ENCODE measurements at places on chromosomes 5 and 9.
A peak's percentile ranks its signal among the peaks of the same experiment; 100 is the strongest.

DNA sequence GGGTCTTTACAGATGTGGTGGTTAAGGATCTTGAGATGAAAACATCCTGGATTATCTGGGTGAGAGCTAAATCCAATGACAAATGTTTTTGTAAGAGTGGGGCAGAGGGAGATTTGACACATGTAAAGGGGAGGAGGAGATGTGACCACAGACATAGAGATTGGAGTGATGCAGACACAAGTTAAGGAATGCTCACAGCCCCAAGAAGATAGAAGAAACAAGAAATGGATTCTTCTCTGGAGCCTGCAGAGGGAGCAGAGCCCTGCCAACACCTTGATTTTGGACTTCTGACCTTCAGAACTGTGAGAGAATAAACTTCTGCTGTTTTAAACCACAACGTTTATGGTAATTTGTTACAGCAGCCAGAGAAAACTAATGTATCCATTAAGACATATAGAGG is 21.7 kb downstream of the ITGA2 start:
- no peak for DNase-seq

GRCh38 chr5:172866378-172866777 is 32.3 kb downstream of the ERGIC1 start:
- DNase-seq = no peak

GRCh38 chr5:84693256-84693655 is 308.6 kb upstream of the EDIL3 start:
- no peak for DNase-seq

DNA sequence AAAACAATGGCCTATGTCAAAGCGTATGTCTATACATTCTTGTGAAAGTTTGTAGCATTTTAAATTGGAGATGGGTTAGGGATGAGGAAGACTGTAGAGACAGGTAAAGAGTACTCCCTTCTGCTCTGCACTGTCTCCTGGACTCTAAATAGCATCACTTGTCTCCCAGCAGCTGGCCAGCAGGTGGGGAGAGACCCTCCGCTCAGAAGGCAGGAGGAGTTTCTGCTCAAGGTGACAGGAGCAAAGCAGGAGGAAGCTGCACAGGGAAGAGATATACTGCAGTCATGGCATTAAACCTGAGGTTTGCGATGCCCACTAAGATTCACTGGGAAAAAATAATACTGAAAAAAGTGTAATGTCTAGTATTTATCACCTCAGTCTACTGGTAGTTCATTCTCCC is 10.7 kb upstream of the ASTN2 start:
- no peak for DNase-seq

- no peak for DNase-seq
Measured at GRCh38 chr5:91006713-91007112, 376.4 kb downstream of the ARRDC3 start.

GRCh38 chr5:54309691-54310432 is 511 bp downstream of the ARL15 start:
- peak; percentile 24 for DNase-seq

- peak; percentile 30 for DNase-seq
Measured at GRCh38 chr5:148828511-148829247, 2.3 kb downstream of the ADRB2 start.

DNA sequence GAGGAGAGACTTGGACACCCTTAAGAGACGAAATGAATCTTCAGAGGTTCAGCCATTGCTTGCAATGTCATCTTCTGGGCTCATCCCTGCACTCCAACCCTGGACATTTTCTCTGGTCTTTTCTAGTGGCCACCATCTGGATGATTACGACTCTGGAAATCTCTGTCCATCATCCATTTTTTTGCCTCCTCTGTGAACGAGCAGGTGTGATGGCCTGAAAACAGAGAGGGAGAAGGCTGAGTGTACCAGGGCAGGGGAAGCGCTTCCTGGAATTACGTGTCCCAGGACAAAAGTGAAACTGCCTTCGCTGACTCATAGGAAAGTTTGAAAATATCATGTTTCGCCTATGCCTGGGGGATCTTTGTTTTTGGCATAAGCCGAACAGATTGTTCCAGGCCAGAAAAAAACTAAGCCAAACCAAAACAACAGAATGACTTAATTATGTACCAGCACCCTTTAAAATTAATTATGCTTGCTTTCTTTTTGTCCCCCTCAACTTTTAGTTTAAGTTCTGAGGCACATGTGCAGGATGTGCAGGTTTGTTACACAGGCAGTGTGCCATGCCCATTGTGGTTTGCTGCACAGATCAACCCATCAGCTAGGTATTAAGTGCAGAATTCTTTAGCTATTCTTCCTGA is 31.9 kb downstream of the ANKRD33B start:
- no peak for DNase-seq

GRCh38 chr5:93789173-93790067 is 48.0 kb upstream of the POU5F2 start:
- DNase-seq = no peak

DNA sequence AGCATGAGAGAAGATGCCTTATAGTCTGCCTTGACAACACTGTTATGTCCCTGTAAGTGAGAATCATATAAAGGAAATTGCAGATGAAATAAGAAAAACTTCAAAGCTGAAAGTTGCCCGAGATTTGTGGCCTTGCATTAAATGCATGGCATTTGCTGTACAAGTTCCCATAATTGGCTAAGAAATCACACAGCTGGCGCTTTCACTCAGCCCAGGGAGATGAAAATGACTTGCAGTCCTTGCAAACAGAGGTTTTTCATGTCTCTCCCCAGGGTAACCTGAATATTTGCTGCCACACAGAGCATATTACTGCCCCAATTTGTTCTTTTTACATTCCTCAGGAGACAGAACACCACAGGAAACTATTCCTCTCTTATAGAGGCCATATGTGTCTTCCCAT is 174.8 kb downstream of the FAM114A2 start:
- DNase-seq = no peak

GRCh38 chr9:125831616-125832015 is 84.4 kb downstream of the PBX3 start:
- DNase-seq = no peak

DNA sequence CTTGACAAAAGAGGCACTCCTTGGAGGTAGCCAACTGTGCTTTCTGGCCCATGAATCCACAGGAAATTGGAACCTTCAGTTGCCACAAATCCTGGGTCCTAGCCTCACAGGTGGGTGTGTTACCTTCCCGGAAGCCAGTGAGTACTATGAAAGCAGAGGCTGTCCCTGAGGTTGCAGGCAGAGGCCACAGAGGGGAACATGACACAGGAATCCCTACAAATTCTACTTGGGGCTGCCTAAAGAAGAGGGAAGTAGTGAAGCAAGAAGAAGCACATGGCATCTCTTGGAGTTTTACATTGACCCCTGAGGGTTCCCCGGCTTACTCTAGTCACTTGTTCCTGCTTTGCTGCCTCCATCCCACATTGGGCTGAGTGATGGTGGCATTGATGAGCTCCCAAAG is 2.6 kb downstream of the SLC22A5 start:
- no peak for DNase-seq

- no peak for DNase-seq
Measured at GRCh38 chr5:5189051-5189430, 48.9 kb downstream of the ADAMTS16 start.

- DNase-seq = peak; percentile 60
Measured at GRCh38 chr5:7886849-7887475, 18.0 kb downstream of the MTRR start.

DNA sequence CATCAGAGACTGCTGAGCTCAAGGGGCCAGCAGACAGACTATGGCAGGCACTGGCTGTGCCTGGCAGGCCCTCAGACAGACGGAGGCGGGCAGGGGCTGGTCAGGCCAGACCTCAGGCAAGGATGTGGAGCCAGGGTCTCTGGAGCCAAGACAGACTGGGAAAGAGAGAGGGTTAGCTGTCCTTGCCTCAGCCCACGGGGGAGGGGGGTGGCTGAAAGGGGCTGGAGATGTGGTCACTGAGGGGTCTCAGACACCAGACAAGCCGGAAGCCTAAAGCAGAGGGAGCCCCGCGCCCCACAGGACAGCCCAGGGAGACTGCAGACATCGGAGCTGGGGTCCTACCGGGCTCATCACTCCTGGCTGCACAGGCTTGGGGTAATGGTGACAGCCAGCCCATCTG is 141.2 kb upstream of the FOXD4L5 start:
- DNase-seq = no peak

- no peak for DNase-seq
Measured at GRCh38 chr5:34410411-34411139, 245.6 kb upstream of the RAI14 start.

GRCh38 chr5:180391276-180391675 is 38.1 kb upstream of the GFPT2 start:
- no peak for DNase-seq

- DNase-seq = peak; percentile 68
Measured at GRCh38 chr5:55232985-55233928, at the start of gene CCNO. Gene CCNO (minus strand): TSS chr5:55233608. CDS start chr5:55233523, 85 bp downstream.

GRCh38 chr5:1168796-1169195 is 32.6 kb upstream of the SLC6A19 start:
- DNase-seq = no peak

DNA sequence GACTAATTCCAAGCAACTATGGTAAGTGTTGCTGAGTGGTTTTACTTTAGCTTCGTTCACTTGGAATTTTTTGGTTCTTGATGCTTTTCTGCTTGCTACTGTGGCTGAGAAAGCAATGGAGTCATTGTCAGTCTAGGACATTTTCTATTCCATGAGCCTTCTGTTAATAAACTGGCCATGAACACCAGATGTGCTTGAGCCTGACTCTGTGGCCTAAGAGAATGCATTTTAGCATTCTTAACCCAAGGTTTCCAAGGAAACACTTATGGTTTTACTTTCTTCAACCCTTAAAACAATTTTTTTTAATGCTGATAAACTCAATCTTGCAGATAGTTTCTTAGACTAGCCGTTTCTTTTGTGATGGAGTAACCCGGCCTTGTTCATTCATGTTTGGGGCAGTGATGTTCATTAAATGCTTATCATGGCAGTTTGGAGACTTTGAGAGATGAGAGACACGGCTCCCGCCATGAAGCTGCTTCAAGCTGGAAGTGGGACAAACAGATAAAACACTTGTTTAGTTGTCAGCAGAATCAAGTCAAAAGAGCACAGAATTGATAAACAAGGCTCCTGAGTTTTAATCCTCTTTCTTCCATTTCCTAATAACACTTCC is 42.4 kb downstream of the OSTF1 start:
- no peak for DNase-seq

DNA sequence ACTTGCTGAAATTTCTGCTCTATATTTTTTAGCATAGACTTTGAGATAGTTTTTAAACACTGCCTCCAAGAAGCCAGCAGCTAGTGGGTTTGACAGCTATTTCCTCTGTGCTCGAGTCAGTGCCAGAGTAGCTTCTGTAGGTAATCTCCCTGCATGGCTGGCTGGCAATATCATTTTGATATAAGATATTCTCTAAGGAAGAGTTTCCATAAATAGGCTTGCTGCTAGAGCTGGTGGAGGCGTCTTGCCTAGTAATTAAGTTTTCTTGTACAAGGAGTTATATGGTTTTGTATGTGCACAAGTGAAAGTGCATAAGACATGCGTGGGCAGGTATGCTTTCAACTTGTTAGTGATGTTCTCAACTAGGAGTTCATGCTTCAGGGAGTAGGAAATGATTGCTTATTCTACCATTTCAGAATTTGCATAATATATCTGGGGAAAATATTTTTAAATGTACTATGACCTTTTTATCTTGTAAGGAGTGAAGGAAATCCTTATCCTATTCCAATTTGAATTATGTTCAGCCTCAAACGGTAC is 74.1 kb upstream of the CCL21 start:
- DNase-seq = no peak

DNA sequence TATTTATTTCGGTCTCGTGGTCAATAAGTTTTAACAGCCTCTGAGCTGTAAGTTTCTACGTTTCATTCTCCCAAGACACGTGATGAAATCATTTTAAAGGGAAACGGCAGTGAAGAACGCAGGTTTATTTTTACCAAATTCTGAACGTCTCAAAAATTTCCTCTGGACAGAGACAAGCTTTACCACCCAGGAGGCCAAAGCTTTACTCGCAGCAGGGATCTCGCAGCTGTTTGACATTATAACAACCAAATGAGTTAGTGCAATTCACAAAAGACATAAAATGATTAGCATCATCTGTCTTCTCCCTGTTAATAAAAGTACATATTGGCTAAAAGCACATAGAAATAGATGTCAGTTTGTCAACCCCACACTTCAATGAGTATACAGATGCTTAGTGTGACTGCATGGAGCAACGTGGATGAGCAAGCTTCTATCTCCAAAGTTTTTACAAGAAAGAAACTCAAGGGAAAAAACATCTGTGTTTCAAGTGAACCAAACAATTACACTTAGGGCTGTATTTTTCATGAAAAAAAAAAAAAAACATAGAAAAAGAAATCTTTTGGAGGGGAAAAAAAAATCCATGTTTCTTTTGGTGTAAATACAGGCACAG is 2.5 kb downstream of the SEMA5A start:
- DNase-seq = no peak

GRCh38 chr5:314676-315487 is 6.6 kb upstream of the AHRR start:
- DNase-seq = no peak

DNA sequence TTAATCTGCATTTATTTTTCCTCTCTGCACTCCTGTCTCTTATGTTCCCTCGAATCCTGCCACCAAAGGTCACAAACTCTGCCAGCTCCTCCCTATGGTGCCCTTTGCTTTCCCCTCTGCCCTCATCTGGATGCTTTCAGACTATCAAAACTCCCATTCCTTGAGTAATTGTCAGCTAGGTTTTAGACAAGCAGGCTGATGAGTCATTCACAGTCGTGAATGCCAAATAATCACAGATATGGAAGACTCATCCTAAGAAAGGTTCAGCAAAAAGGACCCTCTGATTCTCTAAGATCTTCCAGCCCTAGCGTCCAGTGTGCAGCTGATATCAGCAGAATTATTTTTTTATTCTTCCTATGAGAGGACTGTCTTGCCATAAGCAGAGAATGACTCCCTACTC is 104.5 kb upstream of the NUDT12 start:
- no peak for DNase-seq

GRCh38 chr9:34408173-34408572 is 31.5 kb upstream of the MYORG start:
- no peak for DNase-seq

GRCh38 chr9:23412046-23412445 is 414.0 kb downstream of the ELAVL2 start:
- DNase-seq = no peak

DNA sequence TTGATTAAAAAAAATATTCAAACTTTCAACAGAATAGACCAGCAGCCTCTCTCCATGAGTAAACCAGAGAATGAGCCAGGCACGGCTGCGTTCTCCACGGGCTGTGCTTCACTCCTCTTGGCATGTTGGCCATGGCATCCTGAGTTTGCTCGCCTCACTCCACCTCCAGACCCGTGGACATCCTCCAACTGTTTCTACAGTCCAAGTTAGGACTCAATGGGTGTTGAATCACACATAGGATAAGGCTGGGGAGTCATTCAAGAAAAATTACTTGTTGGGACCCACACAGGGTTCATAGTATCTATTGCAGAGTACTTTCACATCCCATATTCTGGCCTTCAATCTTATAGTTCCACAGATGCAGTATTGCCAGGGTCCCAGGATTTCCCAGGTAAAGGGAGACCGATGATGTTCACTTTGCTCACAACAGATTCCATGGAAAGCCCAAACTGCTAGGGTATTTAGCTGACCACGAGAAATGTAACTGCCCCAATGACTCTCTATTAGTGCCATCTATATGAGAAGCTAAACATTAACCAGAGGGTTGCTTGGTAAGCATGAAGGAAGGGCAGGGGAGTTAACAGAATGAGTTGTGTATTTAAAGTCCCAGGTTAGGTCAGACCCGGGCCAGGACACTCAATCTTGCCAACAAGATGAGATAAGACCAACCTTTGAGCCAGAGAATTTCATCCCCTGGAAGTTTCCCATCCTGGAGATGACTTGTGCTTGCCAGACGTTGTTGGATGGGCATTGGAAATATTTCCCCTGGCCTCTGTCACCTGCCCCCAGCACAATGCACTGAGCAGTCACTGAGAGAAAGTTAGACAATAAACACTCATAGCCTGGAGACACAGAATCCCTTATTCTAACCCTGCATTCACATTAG is 19.7 kb upstream of the GDA start:
- DNase-seq = no peak
